CD4-positive, alpha-beta T cell treated with Interleukin-1 beta for 1 hour (primary cell): ENCODE measurements at places on chromosomes 11 and 22.

DNA sequence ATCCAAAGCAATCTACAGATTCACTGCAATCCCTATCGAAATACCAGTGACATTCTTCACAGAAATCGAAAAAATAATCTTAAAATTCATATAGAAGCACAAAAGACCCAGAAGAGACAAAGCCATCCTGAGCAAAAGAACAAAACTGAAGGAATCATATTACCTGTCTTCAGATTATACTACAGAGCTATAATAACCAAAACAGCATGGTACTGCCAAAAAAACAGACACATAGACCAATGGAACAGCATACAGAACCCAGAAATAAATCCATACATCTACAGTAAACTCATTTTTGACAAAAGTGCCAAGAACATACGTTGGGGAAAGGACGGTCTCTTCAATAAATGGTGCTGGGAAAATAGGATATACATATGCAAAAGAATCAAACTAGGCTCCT lies 18.9 kb downstream of the RRP8 start:
- no peak for DNase-seq

GRCh38 chr11:128949791-128950454 lies 7.3 kb upstream of the TP53AIP1 start:
- DNase-seq: no peak

DNA sequence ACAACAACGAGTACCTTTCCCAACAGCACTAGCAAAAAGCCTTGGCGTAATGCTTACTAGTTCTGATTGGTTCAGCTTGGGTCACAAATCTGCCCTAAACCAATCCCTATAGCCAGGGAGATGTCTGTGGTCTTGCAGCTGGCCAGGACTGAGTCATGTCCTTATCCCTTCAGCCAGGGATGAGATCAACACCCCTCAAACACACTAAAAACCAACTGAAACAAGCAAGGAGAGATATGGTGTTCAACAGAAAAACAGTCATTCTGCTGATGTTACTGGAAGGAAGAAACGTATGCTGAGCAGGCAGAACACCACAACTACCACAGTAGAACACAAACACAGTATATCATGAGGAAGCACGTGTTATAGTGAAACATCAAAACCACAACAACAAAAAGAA lies 375.6 kb downstream of the LARGE1 start:
- no peak for DNase-seq

DNA sequence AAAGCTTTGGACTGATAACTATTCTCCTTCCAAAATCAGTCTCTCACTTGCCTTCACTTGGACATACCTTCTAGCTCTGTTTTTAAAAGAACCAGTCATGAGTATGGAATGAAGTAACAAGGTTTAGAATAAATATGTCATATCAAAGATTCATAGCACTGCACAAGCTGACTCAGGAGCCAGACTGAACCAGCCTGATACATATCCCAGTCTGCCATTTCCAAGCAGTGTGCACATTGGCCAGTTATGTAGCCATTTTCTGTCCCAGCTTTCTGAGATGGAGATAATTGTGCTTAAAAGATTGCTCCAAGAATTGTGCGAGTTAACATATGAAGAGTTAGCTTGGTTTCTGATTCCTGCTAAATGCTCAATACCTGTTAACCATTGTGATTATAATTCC lies 311.3 kb downstream of the C11orf87 start:
- no peak for DNase-seq

GRCh38 chr11:1121331-1121812 lies 36.4 kb upstream of the MUC5AC start:
- no peak for DNase-seq

- no peak for DNase-seq
Measured at GRCh38 chr22:38725900-38726655, 20.3 kb downstream of the GTPBP1 start.

DNA sequence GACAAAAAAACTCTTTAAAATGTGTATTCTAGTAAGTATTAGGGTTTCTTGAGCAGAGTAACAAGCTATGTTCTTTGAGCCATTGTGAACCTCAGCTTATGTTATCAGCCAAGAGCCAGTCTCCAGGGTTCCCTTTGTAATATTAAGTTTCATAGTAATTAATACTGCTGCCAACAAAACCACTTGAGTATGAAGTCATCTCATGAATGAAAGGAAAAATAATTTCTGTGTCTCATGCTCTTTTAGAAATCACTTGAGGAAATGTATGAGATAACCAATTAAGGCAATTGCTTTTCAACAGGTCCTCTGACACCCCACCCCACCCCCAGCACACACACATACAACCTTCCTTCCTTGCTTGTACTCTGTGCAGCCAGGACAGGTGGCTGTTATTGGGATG lies 59.9 kb downstream of the BBOX1 start:
- DNase-seq: no peak

DNA sequence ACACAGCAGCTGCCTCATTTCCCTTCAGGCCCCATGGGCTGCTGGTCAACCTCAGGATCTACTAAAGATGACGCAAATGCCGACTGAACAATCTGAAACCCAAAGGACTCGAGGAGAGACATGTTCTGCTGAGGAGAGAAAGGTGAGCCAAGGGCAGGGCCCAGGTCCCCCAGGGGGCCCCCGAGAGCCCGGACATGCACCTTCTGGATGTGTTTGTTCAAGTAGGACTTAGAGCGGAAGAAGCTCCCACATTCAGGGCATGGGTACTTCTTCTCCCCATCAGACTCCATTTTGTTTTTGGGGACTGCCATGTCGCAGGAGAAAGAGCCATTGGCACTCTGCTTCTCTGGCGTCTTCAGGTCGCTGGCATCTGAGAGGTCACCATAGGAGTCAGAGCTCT lies 19.3 kb downstream of the PATZ1 start:
- DNase-seq: no peak

GRCh38 chr11:5369789-5370188 lies 13.8 kb upstream of the OR51M1 start:
- no peak for DNase-seq

- DNase-seq: no peak
Measured at GRCh38 chr11:96391698-96392307, 2.0 kb downstream of the JRKL start.

GRCh38 chr22:20805972-20806471 lies 32.1 kb downstream of the SERPIND1 start:
- DNase-seq: no peak

DNA sequence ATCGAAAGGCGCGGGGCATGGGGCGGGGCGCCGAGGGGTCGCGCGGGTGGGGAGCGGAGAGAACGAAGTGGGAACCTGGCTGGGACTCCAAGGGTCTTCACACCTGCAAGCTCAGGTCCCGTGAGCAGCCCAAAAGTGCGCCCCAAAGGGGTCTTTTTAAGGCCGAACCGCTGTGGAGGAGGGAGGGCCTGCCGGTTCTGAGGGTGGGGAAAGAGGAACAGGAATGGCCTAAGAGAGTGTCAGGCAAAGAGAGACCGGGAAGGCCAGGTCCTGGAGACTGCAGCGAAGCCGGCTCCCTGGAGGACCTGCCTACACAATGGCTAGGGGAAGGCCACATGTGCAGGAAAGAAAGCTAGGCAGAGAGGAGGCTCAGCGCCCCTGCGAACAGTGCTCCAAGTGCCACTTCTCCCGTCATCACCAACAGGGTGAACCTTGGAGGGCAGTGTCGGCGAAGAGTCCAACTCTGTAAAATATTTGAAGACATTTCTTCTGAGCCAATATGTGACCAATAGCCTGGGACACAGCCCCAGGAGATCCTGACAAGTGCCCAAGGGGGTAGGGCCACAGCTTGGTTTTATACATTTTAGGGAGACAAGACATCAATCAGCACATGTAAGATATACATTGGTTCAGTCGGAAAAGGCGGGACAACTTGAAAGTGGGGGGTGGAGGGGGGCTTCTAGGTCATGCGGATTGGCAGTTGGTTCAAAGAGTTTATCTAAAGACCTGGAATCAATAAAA lies 710 bp upstream of the DGCR2 start:
- no peak for DNase-seq

DNA sequence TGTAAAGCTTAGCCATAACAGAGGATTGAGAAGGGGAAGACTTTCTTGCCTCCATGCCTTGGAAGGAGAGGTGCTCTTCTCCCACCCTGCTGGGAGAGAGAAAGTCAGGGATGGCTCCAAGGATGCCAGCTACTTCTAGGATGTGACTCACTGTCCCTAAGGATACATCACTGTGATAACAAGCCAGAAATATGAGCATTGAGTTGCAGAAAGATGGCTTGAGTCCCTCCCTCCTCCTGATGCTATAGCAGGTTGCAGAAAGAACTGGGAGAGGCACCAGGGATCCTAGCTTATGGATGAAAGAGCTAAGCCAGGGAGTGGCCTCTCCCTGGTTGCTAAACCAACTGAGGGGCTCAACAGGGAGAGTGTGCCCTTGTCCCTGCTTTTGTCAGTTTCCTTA lies 27.8 kb upstream of the FJX1 start:
- DNase-seq: no peak

DNA sequence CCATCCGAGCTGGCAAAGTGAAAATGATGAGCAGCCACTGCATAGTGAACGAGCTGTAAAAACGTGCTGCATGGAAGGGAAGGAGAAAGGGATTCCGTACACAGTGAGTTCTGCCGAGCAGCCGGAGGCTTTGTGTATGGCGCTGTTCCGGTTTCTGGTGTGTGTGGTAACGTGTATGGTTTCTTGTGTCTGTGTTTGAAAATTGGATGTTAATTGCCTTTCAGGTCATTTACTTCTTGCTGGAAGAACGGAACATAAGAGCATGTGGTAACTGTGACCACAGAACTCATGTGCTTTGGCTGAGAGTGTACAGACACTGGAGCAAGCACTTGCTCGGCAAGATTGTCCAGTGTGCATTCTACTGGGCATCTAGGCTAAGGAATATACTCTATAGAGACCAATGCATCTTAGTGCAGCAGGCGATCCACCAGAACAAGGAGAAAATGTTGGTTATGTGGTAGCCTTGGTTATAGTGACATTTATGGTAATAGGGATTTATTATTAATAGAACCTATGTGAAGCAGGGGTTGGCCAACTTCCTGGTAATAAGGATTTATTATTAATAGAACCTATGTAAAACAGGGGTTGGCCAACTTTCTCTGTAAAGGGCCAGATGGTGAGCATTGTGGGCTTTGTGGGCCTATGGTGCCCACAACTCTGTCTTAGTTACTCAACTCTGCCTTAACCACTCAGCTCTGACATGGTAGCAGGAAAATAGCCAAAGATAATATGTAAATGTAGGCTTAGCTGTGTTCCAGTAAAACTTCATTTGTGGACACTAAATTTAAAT lies 49.2 kb downstream of the GRAMD1B start:
- DNase-seq: peak; percentile 14

DNA sequence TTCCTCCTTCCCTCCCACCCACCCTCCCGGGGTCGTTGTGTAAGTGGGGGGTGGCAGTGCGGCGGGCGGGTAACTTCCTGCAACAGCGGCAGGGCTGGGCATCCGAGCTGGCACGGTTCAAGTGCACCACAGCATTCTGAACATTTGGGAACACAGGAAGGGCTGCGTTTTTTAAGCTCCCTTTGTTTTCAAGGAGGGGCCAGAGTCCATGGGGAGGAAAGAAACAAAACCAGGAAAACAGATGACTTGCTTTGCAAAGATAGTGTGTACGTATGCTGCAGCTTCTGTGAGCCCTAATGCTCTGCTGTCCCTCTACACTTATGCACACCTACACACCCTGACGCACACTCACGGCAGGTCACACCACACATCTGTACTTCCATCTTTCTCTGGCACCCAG lies 152.5 kb downstream of the FBXO7 start:
- no peak for DNase-seq

GRCh38 chr22:27274770-27275449 lies 526.6 kb downstream of the MN1 start:
- no peak for DNase-seq

GRCh38 chr22:44608597-44609399 lies 93.2 kb upstream of the PRR5 start:
- no peak for DNase-seq

DNA sequence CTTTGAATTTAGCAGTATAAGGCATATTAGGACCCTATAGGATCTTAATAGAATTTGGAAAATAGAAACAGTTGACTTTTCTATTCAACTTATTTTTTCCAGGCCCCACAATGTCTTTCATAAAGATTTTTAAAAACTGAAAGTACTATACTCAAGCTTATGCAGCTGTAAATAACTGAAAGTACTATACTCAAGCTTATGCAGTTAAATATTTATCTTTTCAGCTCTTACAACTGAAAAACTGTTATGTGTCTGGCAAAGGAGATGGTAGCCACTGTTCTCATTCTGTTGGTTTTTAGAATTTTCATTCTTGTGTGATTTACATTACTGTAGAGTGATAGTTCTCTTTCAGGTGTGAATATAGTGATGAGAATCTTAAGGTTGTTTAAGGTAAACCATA lies 16.5 kb downstream of the HIPK3 start:
- DNase-seq: no peak

GRCh38 chr11:79274636-79275331 lies 166.0 kb downstream of the TENM4 start:
- no peak for DNase-seq

DNA sequence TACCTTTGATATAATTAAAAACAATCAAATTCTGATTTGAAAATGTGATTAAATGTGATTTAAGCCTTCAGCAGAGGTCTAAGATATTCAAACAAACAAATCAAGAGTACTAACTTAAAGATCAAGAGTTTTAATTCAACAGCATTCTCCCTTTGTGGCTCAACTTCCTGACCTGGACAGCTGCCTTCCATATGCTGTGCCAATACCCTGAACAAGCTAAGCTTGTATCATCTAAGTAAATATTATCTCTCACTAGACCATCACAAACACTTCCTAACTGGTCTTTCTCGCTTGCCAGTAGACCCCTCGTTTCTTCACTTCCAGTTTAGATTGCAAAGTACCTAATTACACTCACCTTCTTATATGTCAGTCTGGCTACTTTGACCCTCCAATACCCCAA lies 35.9 kb upstream of the P4HA3 start:
- DNase-seq: no peak

GRCh38 chr22:39220890-39221850 lies 23.6 kb downstream of the PDGFB start:
- DNase-seq: no peak

GRCh38 chr11:116890193-116890592 lies 52.8 kb upstream of the APOA1 start:
- no peak for DNase-seq

- DNase-seq: no peak
Measured at GRCh38 chr11:78150346-78150745, 10.9 kb upstream of the ALG8 start.

DNA sequence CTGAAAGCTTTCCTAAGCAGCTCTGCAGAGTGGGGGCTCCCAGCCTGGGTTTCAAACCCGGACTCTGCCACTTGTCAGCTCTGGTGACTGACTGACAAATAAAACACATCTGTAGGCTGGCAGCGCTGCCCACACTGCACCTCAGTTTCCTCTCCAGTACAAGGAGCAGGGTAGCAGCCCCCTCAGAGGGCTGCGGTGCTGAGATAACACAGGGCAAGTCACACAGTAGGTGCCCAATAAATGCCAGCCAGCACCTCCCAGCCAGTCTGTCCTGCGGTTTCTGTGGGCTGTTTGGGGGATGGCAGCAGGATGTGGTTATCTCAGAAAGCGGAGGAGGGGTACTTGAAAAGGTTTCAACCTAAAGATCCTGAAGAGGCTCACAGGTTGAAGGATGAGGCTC lies 1.5 kb downstream of the SYT12 start:
- DNase-seq: peak; percentile 67
